Activated CD4-positive, alpha-beta T cell treated with anti-CD3 and anti-CD28 coated beads, Interleukin-2, amount 50 U/mL, for 4 hours (primary cell): ENCODE measurements at places on chromosomes 1 and 21.

GRCh38 chr1:170239445-170239844 is 93.7 kb downstream of the NTMT2 start:
- DNase-seq = no peak

GRCh38 chr1:100580446-100580845 is 42.5 kb downstream of the GPR88 start:
- DNase-seq = no peak

DNA sequence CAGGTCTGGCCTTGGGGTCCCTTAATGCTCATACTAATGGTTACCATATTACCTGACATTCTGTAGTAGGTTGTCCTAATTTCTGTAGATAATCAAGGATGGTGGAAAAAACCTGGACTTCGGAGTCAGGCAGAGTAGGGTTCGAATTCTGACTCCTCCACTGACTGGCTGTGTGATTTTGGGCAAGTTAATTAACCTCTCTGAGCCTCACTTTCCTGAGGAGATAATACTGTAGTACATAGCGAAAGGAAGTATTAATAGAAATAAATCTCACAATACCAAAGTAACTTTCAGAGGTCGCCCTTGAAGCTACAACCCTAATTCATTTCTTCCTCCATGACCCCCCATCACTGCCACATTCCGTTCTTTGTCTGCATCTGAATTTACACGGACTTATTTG is 72.9 kb downstream of the KCNN3 start:
- no peak for DNase-seq

- DNase-seq = no peak
Measured at GRCh38 chr21:43853851-43854772, 10.9 kb upstream of the AGPAT3 start.

DNA sequence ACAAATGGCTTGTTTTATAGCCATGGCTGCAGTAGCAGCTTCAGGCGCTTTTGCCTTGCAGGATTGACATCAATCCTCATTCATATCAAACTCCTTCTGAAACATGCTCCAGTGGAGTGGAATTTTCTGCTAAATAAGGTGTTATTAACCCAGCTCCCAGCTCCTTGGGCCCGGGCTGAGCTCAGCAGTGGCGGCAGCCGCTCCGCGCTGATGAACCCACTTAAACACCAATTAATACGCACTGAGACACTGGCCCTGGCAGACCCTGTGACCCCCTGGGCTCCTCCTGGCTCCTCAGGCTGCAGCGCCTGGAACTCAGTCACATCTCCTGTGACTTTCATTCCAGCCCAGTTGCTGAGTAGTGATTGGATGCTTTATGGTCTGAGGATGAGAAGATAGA is 137.4 kb upstream of the GRIK3 start:
- DNase-seq = no peak

GRCh38 chr1:93617670-93618499 is 63.8 kb downstream of the BCAR3 start:
- no peak for DNase-seq

- DNase-seq = no peak
Measured at GRCh38 chr21:46597031-46597430, 7.9 kb downstream of the S100B start.

- no peak for DNase-seq
Measured at GRCh38 chr1:107496002-107496401, 355.2 kb downstream of the NTNG1 start.

DNA sequence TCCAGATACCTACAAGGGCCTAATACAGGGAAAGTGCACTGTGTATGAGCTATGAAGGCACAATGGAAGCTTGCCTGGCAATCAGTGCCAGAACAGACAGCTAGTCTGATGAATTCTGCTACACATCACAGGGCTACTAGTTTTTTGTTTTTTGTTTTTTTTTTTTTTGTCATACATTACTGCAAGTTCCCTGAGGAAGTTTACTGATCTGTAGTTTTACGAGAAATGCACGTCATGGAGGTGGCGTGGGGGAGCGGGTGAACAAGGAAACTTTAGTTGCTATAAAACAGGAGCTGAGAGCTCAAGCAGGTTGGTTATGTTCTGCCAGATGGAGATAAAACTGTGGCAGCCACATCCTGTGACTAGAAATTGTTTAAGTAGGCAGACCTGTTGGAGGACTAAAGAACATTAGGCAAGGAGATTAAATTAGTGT is 17.7 kb downstream of the PTPRC start:
- DNase-seq = peak; percentile 80

- DNase-seq = no peak
Measured at GRCh38 chr1:94608142-94608851, 66.7 kb upstream of the F3 start.

DNA sequence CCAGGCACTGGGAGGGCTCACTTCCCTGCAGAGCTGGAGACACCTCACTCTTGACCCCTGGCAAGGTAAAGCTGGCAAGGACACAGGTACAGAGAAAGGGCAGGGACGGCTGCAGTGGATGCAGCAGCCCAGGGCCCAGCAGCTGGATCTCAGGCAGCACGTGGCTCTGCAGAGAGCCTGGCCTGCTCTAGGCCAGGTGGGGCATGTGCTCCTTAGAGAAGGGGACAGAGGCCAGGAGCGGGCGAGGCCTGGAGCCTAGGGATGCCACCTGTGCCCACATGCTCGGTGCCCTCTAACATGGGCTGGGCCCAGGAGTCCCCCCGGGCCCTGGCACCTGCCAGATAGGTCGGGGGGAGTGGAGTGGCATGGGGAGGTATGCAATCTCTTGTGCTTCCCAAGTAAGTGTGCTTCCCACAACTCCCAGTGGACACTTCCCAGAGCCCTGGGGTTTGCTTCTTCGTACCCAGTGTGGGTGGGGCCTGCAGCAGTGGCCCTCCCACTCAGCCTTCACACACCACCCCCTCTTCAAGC is 30.0 kb downstream of the WNT3A start:
- DNase-seq = no peak

DNA sequence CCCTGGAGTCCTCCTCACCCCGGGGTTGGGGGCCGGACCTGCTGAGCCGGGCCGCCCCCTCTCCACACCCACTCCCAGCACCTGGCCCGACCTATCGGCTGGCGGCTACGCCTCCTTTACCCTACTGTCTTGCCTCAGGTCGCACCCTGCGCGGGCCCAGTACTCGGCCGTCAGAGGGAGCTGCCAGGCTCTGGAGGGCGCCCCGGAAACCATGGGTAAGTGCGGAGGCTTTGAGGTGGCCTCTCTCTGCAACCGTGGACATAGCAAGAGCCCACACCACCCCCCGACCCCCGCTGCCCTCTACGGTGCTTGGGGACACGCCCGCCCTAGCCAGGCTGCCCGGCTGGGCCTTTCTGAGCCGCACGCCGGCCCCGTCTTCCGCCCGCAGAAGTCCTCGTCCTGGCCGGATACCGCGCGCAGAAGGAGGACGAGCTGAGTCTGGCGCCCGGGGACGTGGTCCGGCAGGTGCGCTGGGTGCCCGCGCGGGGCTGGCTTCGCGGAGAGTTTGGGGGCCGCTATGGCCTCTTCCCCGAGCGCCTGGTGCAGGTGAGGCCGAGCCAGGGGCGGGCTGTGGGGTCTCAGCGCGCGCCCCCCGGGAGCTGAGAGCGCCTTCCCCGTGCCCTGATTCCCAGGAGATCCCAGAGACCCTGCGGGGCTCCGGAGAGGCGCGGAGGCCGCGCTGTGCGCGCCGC is at the start of gene SH3D21:
Gene SH3D21 (plus strand): TSS at position 159 of the 692 bp plus-strand sequence. CDS start 53 bp downstream, at position 212.
- peak; percentile 44 for DNase-seq

GRCh38 chr1:201769072-201769471 is 59.9 kb upstream of the IPO9 start:
- no peak for DNase-seq

- DNase-seq = no peak
Measured at GRCh38 chr1:215987092-215987875, 420.2 kb downstream of the KCTD3 start.

- no peak for DNase-seq
Measured at GRCh38 chr1:100347009-100347966, 5.0 kb upstream of the CDC14A start.

DNA sequence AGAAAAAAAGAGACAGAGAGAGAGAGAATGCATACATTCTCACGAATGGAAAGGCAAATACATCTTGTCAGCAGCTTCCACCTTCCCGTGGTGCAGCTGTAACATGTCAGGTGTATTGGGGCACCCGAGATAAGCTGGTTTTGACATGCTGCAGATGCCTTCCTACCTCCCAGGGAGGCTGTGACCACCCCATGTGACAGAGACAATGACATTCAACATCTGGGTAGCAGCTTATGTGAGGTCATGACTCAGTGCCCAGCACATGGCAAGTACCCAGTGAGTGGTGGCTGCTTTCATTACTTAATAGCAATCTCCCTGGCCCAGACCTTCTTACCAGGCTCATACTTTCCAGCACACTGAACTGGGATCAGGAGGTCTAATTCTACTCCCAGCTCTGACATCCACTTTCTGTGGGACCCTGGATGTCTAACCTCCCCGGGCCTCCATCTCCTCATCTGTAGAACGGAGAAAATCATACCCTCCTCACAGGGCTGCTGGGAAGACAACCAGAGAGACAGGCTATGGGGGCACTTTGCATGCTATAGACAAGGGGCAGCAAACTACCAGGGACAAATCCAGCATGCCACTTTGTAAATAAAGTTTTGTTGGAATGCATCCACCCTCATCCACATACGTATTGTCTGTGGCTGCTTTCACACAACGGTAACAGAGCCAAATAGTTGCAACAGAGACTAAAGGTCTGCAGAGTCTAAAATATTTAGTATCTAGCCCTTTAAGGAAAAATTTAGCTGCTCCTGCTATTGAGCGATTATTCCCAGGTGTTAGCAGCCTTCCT is 38.5 kb upstream of the ZBTB40 start:
- no peak for DNase-seq

- no peak for DNase-seq
Measured at GRCh38 chr1:201648907-201649721, 110.2 kb downstream of the NAV1 start.

GRCh38 chr21:15132781-15133180 is 68.0 kb upstream of the NRIP1 start:
- DNase-seq = no peak

GRCh38 chr1:36735939-36736730 is 253.4 kb upstream of the CSF3R start:
- DNase-seq = no peak

GRCh38 chr21:22311741-22312462 is 1313.7 kb downstream of the NCAM2 start:
- DNase-seq = no peak

DNA sequence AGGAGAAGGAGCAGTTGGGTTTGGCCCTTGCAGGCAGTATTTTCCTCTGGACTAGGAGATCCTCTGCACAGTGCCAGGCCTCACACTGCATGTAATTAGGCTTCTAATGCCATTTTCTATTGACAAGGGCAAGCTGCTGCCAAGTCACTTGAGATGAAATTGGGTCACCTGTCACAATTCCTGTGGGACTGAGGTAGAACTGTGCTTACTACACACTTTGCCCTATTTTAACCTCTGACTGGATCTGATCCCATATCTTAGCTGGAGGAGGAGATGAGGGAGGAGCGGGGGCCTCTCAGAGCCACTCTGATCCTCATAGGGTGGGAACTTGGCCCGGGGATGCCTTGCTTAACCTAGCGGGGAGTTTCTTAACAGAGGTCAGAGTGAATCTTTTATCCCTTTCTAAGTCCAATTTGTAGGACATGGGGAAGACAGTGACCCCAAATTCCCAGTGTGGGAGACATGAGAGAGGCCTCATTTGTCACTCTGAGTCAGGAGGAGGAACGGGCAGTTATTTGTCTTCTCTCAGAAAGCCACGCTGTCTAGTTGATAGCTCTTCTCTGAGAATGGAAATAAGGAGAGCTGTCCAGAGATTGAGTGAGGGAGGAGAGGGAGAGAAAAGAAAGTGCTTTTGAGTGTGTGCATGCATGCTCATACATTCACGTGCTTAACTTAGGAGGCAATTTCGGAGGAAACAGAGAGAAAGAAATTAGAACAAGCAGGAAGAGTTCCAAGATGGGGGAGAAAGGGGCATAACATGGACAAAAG is 121.3 kb downstream of the CACNA1E start:
- DNase-seq = no peak

DNA sequence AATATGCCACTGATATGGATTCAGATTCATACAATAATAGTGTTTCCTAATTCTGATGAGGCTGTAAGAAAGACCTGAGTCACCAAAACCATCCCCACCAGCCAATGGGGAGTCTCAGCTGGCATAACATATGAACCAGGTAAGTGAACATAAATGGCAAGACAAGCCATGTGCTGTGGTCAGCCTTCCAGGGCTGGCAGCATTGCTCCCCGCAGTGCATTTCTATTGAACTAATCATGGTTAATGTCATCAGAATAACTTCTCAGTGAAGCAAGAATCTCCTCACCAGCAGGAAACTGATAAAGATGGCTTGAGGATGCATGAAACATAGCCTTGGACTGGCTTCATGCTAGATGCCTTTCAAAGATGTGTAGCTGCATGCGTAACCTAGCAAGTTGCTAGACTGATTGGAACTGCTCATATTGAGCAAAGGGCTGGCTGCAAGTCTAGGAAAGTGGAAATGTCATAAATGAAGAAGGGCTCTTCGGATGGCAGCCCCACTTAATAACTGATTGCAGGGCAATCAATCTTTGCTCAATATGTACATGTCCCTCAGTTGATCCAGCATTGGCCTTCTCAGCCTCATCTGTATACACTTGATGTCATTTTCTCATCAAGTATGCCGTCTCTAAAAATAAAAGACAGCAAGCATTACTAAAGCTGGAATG is 88.0 kb downstream of the NTNG1 start:
- no peak for DNase-seq

- DNase-seq = no peak
Measured at GRCh38 chr1:241675983-241676382, 23.9 kb downstream of the WDR64 start.

DNA sequence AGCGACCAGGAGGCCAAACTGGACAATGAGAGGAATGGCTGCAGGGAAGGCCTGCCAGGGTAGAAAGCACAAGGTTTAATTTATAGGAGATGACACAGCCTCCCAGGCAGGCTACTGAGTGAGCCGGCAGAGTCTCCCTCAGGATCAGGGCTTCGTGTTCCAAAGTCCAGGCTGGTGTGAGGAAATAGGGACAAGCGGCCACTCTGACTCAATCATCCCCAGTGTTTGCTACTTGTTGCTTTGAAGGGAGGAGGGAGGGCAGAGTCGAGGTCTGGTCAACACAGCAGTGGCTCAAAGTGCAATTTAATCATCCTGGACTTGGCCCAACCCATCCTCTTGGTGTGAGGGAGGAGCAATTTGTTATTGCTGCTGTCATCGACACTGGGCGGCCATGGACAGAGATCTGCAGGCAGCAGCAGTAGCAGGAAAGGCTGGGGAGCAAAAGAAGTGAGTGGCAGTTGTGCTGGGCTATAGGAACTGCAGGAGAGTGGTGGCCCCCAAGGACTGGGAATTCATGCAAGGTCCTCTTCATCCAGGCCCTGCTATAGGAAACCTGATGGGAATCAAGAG is 27.5 kb downstream of the TBX15 start:
- no peak for DNase-seq

DNA sequence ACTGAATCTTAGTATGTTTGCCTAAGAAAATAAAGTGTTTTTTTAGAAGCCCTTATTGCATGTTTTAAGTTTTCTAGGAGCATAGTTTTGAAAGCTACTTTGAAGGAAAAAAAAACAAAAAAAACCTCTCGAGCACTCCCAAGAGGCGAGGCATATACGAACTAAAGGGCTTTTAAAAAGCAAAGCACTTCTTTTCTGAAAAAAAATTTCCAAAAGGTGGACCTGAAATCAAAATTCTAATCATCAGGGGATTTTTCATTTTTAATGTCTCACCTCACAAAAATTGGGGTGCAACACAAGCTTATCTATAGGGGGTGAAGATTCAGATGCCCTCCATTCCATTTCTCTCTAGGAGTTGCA is 594 bp downstream of the GLMN start:
- no peak for DNase-seq
